GM13977 (cell line): ENCODE measurements at places on chromosomes 2 and 18.

DNA sequence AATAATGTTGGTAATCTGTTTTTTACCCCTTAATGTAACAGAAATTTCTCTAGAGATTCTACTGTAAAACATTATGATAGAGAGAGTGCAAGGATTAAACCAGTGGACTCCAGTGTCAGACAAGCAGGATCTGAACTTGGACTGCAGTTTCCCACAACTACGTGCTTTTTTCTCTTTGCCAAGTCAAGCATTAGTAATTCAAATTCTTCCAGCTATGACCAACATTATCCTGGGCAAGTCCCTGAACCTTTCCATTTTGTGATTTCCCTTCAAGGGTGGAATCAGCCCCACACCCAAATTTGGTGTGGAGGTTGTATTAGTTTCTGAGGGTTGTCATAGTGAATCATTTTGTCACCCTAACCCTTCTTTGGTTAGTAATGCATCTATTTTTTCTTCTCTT is 482.0 kb downstream of the ZNF516 start:
- DNase-seq: no peak

- DNase-seq: no peak
Observed at GRCh38 chr2:186531257-186531775, 45.3 kb downstream of the ZC3H15 start.

GRCh38 chr2:58120626-58121229 is 74.1 kb downstream of the VRK2 start:
- no peak for DNase-seq

GRCh38 chr2:196660244-196660643 is 20.7 kb downstream of the CCDC150 start:
- no peak for DNase-seq

DNA sequence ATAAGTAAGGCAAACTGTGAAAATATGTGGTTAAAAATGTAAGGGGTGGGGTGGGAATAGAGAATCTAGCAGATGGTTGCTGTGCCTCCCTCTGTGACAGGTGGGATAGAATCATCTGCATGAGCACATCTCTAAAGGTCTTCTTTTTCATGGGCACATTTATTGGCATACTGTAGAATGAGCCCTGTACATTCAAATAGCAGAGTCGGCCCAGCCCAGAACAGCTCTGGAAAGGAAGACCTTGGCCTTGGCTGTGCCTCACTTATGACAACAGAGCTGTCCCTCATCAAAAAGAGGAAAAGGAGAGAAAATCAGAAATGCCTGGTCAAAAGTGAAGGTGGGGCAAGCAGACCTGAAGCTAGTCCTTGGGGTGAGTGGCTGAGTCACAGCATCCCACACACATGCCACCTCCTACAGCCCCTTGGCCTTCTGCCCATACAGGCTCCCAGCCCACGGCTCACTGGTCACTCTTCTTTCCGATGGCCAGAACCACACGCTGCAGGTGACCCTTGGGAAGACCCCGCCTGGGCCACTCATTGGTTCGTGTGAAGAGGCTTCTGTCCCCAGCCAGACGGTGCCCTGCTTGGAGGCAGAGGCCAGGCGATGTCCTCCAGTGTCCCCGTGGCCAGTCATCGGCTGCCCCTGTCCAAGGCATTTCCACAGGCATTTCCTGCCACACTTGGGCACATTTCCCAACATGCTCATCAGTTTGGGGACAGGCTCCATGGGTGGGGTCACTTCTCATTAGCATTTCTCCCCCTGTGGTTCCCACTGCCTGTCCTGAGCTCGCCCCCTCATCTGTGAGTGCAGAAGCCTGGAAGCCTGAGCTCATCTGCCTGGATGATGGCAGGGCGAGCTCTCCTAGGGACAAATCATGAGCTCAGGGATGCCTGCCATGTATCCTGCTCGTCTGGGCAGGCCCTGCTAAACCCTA is 113.6 kb downstream of the MCFD2 start:
- no peak for DNase-seq

GRCh38 chr2:206783718-206784117 is 18.3 kb downstream of the FASTKD2 start:
- DNase-seq: no peak

GRCh38 chr18:8221452-8221851 is 387.8 kb upstream of the RAB12 start:
- no peak for DNase-seq

GRCh38 chr2:3253913-3254441 is 123.6 kb downstream of the EIPR1 start:
- peak; percentile 69 for DNase-seq
